Cardiac ventricle fibroblast (primary cell): ENCODE measurements at places on chromosomes 2 and 18. TPM values are rescaled to one million over a fixed set of nuclear protein-coding genes. Genes with fewer than 3 reads are reported as not detected.

The CD226 gene
- total RNA-seq, result not detected in 2 replicates

The SALL3 gene
- total RNA-seq, result 0.44 and 0.62 TPM in 2 replicates

The HOXD13 gene
- total RNA-seq, result not detected in 2 replicates

The TRAPPC8 gene
- total RNA-seq, result 16.8 and 17.3 TPM in 2 replicates

The CAVIN2 gene
- total RNA-seq, result 15.7 and 16.2 TPM in 2 replicates

The LNPK gene
- 18.2 and 19.5 TPM in 2 replicates for total RNA-seq

The ATOH8 gene
- total RNA-seq, result 31.2 and 34.5 TPM in 2 replicates

The PROKR1 gene
- total RNA-seq, result not detected in 2 replicates

The EML6 gene
- 0.20 and 1.4 TPM in 2 replicates for total RNA-seq

The EHBP1 gene
- total RNA-seq, result 32.2 and 39.0 TPM in 2 replicates

The ST3GAL5 gene
- 7.7 and 9.3 TPM in 2 replicates for total RNA-seq

The LRRC30 gene
- not detected in 2 replicates for total RNA-seq

The SETBP1 gene
- total RNA-seq, result 7.4 and 7.6 TPM in 2 replicates

The RGPD3 gene
- total RNA-seq, result 0.24 and 0.50 TPM in 2 replicates

The GCG gene
- total RNA-seq, result not detected in 2 replicates

The PASK gene
- 0.81 and 1.8 TPM in 2 replicates for total RNA-seq

The SERPINB10 gene
- not detected in 2 replicates for total RNA-seq

The ASIC4 gene
- not detected in 2 replicates for total RNA-seq

The OSGEPL1 gene
- 3.2 and 5.6 TPM in 2 replicates for total RNA-seq

The VIL1 gene
- not detected in 2 replicates for total RNA-seq

The SERPINB12 gene
- not detected in 2 replicates for total RNA-seq

The SOWAHC gene
- total RNA-seq, result 12.4 and 13.6 TPM in 2 replicates

The KCNK3 gene
- 1.1 and 1.2 TPM in 2 replicates for total RNA-seq

The KCNE4 gene
- total RNA-seq, result 8.2 and 9.8 TPM in 2 replicates

The ASXL3 gene
- total RNA-seq, result 0.12 TPM in 1 of 2 replicates, not detected in the other

The PRR30 gene
- not detected in 2 replicates for total RNA-seq

The CNTNAP5 gene
- not detected in 2 replicates for total RNA-seq

The C2orf15 gene
- total RNA-seq, result not detected in 2 replicates

The AP1S3 gene
- 0.39 and 1.3 TPM in 2 replicates for total RNA-seq

The LRP1B gene
- 0.37 and 0.49 TPM in 2 replicates for total RNA-seq

The TMEM247 gene
- total RNA-seq, result not detected in 2 replicates

The MAP4K3 gene
- total RNA-seq, result 24.6 and 28.5 TPM in 2 replicates

The ALPP gene
- not detected in 2 replicates for total RNA-seq

The ABCB11 gene
- 0.37 and 0.39 TPM in 2 replicates for total RNA-seq

The AMER3 gene
- not detected in 2 replicates for total RNA-seq

The CREB1 gene
- 18.6 and 31.0 TPM in 2 replicates for total RNA-seq

The PAX3 gene
- 0.39 and 0.69 TPM in 2 replicates for total RNA-seq

The TRMT61B gene
- total RNA-seq, result 9.6 and 9.7 TPM in 2 replicates
